Stimulated activated CD8-positive, alpha-beta memory T cell treated with anti-CD3 and anti-CD28 coated beads, Interleukin-4, amount 100 ng/mL, for 4 hours (primary cell): ENCODE measurements at places on chromosomes 3 and 15.

- DNase-seq, result no peak
Observed at GRCh38 chr3:88038566-88038965, 20.2 kb downstream of the CGGBP1 start.

DNA sequence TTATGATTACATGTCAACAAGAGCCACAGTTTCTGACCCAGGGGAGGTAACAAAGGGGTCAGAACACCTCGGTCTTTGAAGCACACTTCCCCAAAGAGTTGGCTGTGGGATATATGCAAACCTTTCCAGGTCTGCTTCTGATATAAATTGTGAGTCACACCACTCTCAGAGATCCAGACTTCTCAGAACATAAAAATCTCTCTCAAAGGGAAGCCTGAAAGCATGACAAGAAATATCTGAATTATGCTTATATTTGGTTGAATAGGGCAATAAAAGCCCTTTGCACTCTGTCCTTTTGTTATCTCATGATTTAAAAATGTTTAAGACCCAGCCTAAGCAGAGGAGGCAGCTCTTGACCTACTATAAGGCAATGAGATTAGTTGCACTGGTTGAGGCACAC lies 56.8 kb downstream of the MYH15 start:
- no peak for DNase-seq

GRCh38 chr15:78004222-78004727 lies 73.2 kb downstream of the TBC1D2B start:
- no peak for DNase-seq

- no peak for DNase-seq
Observed at GRCh38 chr3:170835336-170835735, 34.7 kb downstream of the RPL22L1 start.

GRCh38 chr3:157027861-157028745 lies 131.8 kb downstream of the CCNL1 start:
- no peak for DNase-seq

DNA sequence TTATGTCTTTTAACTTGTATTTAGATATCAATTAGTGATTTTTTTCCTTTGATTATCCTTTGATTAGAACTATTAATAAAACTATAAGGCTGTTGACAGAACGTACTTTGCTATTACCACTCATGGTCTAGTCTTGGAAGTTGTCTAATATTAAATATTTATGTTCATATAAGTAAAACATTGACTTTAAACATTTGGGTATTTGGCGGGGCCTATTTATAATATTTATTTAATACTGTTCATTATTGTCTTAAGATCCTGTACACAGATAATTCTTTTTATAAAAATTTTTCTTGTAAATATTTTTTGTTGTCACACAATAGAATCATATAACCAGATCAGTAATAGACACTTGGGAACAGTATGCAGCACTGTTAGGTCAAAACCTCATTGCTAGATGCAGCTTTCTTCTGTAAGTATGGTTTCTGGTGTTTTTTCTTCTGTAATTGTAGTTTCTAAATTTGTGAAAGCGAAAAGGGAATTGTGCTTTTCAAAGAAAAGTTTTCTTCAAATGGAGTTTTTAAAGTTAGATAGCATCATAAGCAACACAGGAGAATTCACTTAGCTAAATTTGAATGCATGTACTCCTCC lies 93.4 kb downstream of the FNDC3B start:
- DNase-seq, result no peak

- DNase-seq, result no peak
Observed at GRCh38 chr15:39016706-39017105, 452.1 kb upstream of the RASGRP1 start.

GRCh38 chr3:46576879-46577278 lies 10.8 kb upstream of the LRRC2 start:
- no peak for DNase-seq

DNA sequence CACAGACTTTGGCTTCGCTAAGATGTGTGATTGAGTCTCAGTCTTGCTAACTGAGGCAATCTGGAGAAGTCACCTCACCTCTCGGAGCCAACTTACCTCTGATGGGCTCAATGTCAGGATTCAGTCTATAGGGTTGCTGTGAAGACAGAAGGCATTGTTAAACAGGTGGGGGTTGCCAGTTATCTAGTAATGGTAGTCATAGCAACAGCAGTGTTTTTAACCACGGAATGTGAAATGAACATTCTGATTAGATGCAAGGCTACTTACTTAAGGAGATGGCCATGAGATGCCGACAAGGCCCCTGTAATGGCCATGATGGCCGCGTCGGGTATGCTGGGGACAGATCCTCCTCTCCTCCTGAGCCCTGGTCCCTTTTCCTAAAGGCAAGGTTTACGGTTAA lies 243.1 kb downstream of the GABRG3 start:
- no peak for DNase-seq

DNA sequence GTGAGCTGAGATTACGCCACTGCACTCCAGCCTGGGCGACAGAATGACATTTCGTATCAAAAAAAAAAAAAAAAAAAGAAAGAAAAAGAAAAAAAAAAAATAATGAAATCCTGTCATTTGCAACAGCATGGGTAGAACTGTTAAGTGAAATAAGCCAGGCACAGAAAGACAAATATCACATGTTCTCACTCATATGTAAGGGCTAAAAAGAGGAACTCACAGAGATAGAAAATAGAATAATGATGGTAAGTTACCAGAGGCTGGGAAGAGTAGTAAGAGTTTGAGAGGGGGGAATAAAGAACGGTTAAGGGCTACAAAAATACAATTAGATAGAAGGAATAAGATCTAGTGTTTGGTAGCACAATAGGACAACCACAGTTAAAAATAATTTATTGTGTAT lies 19.7 kb downstream of the DENND6A start:
- DNase-seq, result no peak

DNA sequence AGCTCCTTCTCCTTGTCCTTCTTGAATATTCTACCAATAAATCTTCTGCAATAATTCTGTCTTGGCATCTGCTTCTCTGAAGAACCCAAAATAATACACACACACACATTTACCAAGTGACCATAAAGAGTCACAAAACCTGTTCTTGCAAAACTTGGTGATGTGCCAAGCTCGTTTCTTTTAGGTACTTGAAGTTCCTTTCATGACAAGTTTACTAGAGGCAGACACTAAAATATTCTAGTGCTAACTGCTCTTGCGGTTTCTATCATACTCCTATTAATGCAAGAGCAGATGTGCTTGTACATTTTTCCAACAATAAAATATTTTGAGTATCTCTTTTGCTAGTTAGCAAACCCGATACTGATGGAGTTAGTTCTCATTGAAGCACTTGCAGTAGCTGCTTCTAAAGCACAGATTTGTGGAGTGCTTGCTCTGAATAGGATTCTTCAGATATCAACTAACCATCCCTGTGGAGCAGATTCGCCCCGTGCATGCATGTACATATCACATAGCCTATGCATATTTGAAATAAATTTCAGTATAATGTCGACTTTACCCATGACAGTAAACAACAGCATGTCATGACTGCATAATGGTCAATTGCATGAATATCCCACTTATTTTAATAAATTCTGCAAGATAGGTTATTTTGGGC lies 23.2 kb downstream of the HHLA2 start:
- DNase-seq, result no peak

DNA sequence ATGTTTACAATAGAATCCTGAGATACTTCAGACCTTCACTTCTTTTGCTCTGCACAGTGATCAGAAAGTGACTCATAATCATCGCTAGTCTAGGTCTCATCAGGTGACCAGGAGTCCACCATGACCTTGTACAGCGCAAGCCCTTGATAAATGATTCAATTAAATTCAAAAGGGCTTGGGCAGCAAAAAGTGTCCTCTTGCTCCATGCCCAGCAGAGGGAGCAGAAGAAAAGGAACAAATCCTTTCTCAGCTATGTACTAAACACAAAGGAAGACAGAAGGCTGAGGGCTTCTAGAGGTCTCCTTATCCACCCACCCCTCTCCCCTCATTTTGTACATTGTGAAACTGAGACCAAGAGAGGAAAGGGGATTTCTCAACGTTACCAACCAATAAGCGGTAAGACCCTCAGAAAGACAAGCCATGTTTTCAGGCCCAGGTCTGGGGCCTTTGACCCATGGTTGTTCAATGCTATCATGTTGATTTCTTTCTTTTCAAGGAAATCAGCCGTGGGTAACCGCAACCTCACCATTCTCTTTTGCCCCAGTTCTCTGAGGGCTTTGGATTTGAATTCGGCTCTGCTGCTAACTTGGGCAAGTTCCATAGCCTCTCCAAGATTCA lies 74.8 kb downstream of the AQP9 start:
- no peak for DNase-seq

- no peak for DNase-seq
Observed at GRCh38 chr3:10213156-10213792, 35.0 kb upstream of the TATDN2 start.

DNA sequence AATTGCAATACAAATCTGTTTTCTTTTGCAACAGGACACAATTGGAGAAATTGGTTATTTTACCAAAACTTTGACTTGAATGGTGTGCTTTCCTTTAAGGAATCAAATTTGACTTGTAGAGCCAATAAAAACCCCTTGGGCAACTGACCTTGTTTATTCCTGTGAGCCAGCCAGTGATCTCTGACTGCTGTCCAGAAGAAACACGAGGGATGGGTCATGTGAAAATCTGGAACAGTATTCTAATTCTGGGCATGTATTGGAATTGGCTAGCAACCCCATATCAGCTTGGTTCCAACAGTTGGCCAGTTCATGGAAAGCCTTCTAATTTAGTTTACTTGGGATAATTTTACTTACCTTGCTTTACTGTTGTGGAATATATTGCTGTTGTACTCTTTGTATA lies 19.1 kb upstream of the HHATL start:
- no peak for DNase-seq

GRCh38 chr3:21238661-21239060 lies 512.3 kb downstream of the ZNF385D start:
- DNase-seq, result no peak

DNA sequence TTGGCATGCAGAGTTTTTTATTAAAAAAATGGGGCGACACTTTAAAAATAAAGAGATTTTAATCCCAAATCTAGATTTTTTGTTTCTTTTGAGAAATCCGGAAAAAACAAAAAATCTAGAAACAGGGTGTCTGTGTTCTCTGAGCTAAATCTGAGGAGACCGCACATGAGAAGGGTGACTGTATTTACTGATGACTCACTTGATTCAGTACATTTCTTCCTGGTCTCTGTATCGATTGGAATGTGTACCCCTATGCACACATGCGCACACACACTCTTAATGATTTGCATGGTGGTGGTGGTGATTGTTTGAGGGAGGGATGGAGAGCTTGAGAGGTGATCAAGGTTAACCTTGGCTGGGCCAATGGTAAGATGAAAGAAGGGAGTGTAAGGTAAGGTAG lies 443.1 kb upstream of the THRB start:
- no peak for DNase-seq

GRCh38 chr3:71051259-71051595 lies 532.3 kb downstream of the FOXP1 start:
- no peak for DNase-seq

DNA sequence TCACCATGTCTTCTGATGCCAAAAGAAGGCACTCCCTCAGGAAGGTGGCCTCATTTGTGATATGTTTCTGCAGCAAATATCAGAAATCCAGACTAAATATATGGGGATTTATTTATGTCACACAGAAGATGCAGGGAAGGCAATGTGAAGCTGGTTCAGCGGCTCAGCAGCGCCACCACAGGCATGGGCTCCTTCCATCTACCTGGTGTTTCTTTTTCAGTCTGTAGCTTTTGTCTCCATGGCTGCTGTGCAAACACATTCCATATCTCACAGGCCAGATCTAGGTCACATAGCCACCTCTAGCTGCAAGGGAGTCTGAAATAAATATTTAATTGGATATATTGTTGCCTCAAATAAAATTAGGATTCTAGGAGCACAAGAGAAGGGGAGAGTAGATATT lies 502.1 kb upstream of the IL12A start:
- DNase-seq, result no peak

DNA sequence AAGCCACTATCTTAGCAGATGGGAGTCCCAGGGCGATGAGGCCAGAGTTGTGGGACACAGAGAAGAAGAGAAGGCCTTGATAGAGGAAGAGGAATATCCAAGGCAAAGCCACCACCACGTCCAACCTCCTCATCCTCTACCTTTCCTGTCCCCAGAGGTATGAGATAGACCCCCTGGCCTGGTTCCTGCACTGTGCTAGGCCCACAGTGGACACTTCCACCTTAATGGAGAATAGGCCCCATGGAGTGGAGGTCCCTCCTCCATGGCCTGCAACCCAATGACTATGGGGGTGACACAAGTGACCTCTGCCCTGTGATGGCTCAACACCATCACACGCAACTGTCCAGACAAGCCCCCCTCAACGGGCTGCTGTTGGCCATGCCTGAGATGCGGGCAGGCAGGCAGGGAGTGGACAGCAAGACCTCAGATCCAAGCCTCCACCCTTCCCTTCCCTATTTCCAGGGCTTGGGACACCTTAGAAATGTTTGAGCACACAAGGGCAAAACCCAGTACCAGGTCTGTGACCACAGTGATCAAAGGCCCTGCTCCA lies 36.8 kb downstream of the GRAMD2A start:
- no peak for DNase-seq

DNA sequence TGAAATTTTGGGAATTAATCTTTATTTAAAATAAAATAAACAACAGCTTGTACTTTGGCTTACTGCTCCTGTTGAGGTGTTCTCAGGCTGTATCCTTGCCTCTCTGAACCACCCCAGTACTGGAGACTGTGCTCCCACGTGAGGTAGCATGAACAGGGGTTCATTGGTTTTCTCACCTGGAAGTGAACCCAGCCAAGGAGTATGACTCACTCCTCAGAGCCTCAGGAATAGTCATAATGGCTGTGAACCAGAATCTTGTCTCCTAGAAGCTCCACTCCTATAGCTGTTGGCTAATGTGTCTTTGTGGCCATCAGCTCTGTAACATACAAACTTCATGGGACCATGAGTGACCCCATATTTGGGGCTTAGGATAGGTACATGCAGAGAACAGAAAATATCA lies 122.5 kb upstream of the ST8SIA2 start:
- DNase-seq, result no peak

DNA sequence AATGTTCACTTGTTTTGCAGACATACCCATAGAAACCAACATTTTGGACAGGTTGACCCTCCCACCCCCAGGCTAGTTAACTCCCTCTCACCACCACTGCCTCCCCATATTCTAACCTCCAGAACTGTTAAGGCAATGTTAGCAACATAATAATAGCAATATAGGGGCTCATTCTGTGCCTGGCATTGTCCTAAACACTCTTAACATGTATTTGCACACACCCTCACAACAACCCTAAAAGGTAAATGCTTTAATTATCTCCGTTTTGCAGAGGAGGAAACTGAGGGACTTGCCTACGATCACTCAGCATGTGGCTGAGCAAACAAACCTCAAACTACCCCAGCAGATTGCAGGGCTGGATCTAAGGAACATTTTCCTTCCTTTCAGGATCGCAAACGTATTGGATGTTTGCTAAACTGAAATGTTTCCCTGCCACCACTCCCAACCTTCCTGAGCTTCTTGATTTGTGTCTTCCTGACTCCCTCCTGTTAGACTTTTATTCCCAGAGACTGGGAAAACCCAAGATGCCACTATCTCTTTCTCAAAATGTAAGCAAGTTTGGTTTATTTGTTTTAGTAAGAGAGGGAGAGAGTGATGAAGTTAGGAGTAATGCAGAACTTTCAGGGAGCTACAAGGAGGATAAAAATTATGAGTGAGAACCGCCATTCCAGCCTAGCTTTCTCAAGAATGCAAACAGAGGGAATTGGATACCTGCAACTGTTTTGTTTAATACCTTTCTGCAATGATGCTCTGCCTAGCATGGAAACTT lies 1.3 kb downstream of the SCG5 start:
- no peak for DNase-seq

- DNase-seq, result no peak
Observed at GRCh38 chr3:152505926-152506325, 237.2 kb downstream of the MBNL1 start.
